ENCODE measurements at places on chromosomes 13 and 19.

GRCh38 chr19:3949997-3950859, 17.4 kb downstream of the NMRK2 start:
- no peak for DNase-seq

GRCh38 chr19:35109395-35110112, 6.1 kb upstream of the FXYD3 start:
- DNase-seq: no peak

- no peak for DNase-seq
These were observed 533 bp downstream of the LRCH1 start for GRCh38 chr13:46553521-46553885.

DNA sequence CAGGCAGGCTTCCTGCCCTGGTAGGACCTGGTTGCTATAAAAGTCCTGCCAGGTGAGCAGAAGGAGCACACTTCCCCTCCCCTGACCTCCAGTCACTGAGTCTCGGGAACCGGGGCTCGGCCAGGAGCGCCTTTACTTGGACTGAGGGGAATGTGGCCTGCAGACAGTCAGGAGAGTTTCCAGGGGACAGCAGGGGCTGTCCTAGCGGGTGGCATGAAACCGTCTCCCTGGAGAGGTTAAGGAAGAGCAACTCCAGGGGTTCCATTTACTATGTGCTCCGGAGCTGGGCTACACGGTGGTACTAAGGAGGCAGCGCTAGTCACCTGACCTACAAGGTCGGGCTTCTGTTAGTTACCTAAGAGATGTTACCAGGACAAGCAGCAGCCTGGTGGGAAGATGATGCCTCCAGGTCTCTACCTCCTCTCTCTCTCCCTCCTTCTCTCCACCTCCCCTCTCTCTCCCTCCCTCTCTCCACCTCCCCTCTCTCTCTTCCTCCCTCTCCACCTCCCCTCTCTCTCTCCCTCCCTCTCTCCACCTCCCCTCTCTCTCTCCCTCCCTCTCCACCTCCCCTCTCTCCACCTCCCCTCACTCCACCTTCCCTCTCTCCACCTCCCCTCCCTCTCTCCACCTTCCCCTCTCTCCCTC, 4.1 kb upstream of the CNOT3 start:
- DNase-seq: no peak

- DNase-seq: no peak
These were observed 14.8 kb downstream of the PLEKHJ1 start for GRCh38 chr19:2221250-2221831.

DNA sequence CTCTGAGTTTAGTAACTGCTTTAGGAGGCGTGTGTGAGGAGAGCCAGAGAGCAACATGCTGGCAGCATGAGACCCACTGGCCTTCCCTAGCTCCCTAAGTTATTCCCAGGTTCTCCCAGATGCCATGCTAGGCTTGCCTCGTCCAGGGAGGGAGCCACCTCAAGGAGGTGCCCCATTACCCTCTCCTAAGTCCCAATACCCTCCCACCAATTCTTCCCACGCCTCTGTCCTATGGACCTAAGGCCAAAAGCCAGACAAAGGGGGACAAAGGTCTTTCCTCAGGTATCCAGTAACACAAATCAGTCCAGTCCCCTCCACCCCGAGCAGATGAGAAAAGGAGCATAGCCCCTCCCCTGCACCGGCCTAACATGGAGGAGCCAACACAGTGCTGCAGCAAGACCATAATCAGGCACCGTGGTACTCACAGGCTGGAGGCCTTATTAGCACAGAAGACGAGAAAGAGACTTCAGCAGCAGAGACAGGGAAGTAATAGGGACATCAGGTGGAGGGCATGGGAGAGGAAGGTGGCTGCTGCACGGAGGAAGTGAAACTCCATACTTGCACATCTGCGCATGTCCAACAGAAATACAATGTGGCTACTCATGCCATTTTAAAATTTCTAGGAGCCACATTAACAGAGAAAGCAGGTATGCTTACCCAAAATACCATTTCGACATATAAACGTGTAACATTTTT, 46.3 kb downstream of the BRD4 start:
- DNase-seq: no peak

DNA sequence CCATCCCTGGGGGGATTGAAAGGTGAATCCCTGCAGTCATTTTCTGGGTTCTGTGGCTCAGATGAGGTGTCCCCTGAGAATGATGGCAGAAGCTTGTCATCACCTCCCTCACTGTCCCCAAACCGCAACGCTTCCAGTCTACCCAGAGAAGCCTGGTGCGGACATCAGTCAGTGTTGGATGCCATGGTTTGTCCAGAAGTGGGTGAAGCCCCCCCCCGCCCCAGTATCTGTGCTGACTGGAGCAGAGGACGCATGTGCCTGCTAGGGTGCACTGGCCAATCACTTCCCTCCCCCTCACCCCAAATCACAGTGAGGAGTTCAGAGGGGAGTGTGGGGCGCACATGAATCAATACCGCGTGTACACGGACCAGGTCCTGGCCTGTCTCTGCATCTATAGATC, 150.5 kb downstream of the TEX29 start:
- DNase-seq: no peak

- peak; percentile 81 for DNase-seq
These were observed 33.4 kb downstream of the ZNF45 start for GRCh38 chr19:43901395-43902390.

DNA sequence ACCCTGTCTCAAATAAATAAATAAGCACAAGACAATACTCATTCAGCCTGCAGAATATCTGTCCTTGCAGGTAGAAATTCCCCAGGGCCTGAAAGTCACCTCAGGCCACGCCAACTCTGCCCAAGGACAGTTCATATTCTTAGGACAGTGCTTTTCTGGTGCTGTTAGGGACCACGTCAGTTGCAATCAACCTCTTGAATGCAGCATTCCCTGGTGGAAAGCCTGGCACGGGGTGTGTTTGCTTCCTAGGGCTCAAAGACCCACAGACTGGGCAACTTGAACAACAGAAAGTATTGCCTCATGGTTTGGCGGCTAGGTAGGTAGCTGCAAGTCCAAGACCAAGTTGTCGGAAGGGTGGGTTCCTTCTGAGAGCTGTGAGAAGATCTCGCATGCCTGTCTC, 160.3 kb downstream of the KCTD15 start:
- DNase-seq: no peak

GRCh38 chr13:31011193-31011860, 78.9 kb downstream of the TEX26 start:
- no peak for DNase-seq

DNA sequence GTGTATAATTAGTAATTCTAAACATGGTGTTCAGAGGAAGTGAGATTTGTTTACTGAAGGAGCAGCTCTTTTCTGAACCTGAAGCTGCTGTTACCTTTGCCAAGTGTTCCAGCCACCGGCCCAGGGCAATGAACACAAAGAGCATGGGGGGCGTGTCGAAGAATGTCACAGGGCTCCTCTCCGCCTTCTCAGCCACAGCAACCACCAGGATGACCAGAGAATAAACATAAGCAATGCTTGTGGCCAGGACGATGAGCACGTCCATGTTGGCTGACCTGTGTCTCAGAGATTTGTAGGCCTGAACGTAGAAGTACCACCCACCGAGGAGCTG, 53.1 kb downstream of the ATP7B start:
- no peak for DNase-seq

DNA sequence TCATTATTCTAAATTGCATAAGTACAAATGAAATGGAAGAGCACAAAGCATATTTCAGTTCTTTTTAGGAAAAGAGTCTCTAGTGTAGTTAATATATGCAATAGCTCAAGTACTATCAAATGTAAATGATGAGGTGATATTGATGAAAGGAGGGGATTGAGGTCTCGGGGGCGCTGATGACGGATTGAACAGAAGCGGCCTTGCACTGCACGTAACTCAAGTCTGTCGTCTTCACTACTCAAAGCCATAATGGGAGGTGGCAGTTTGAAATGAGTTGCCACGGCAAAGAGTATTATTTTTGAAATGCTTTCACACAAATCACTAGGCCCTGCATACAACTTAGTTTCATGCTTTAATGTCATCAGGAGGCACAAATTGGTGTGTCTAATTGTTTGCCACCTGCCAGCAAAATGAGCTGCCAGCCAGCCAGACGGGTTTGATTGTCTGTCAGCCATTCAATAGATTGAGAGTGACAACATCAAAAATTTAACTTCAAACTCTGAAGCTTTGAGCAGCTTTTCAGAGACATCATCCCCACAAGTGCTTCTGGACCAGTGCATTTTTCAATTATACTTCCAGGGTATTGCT, 256.6 kb downstream of the NBEA start:
- DNase-seq: no peak

GRCh38 chr19:13110099-13110610, 6.4 kb downstream of the TRMT1 start:
- DNase-seq: no peak

- DNase-seq: peak; percentile 72
These were observed at the start of gene LNX2 for GRCh38 chr13:27620377-27621115. Gene LNX2 (minus strand): TSS chr13:27620529. CDS start chr13:27581703, 38,826 bp downstream.

GRCh38 chr13:42865768-42866102, 84.4 kb downstream of the FAM216B start:
- no peak for DNase-seq

DNA sequence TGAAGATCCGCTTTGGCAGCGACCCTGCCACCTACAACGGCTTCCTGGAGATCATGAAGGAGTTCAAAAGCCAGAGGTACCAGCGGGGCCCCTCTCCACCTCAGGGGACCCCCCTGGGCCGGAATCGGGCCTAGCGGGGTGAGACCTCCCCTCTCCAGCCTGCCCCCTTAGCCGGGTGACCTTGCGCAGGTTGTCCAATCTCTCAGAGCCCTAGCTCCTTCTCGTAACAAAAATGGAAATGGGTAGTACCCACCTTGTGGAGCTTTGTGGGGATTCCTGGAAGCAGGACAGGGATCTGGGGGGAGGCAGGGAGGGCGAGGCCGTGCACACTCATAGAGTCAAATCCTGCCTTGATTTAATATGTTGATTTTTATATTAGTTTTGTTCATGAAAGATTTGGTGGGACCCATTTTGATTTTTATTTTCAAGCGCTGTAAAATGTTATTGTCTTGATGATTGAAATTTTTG, 658 bp downstream of the SIN3B start:
- no peak for DNase-seq

Measured in iPS DF 19.7 (cell line).